ENCODE measurements at places on chromosomes 6 and 20.

DNA sequence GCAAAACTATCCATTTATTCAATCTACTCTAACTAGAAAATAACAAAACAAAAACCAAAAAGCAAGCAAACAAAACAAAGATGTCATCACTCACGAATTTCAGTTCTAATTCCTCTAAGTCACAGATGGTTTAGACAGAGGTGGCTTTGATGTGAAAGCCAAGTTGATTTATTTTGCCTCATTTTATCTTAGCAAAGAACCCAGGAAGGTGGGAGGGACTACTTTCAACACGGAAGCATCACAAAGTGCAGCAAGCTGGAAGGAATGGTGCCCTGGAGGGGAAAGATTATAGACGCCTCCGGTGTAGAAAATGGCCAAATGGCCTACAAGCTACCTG is 88.4 kb downstream of the LAMP5 start:
- DNase-seq = no peak

DNA sequence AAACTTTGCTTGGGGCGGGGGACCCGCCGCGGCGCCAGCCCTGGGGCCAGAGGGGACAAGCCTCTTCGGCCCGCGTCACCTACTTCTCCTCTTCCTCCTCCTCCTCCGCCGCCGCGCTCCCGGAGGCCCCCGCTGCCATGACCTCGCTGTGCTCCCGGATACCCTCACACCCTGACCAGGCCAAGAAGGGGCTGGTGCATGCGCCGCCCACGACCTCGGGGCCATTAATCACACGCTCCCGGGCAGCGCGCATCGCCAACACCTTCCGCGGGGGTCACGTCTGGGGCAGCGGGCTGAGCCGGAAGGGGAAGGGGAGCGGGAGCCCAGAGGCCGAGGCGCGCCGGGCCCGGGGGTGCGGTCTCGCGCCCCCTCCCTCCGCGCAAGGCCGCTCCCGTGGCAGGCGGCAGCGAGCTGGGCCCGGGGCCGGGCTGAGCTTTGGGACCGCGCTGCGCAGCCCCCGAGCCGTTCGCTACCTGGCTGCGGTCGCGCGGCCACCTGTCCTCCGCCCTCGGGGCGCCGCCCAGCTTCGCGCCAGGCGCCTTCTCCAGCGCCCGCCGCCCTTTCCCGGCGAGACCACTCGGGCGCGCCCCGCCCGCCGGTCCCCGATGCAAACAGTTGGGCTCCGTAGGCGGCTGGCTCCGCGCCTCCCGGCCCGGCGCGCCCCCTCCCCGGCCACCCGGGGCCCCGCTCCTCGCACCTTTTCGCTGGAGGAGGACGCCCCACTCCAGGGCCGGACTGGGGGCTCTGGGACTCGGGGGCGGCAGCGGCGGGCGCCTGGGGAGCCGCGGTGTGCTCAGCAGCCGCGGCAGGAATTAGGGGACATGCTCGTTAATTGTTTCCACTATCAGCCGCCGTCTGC is 575 bp upstream of the CNR1 start:
- DNase-seq = no peak

DNA sequence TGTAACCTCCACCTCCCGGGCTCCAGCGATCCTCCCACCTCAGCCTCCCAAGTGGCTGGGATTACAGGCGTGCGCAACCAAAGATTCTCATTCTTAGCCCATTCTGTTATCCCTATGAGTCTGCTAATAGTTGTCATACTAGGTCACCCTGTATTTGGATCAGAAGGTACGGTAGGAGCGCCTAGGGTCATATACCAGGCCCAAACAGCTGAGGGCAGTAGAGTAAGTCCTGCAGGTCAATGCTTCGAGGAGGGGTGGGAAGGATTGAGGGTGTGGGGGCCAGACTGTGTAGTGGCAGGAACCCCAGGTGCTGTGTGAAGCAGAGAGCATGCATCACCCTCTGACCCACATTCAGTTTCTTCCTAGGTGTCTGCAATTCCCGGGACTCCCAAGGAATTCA is 22.7 kb upstream of the POU5F1 start:
- DNase-seq = no peak

DNA sequence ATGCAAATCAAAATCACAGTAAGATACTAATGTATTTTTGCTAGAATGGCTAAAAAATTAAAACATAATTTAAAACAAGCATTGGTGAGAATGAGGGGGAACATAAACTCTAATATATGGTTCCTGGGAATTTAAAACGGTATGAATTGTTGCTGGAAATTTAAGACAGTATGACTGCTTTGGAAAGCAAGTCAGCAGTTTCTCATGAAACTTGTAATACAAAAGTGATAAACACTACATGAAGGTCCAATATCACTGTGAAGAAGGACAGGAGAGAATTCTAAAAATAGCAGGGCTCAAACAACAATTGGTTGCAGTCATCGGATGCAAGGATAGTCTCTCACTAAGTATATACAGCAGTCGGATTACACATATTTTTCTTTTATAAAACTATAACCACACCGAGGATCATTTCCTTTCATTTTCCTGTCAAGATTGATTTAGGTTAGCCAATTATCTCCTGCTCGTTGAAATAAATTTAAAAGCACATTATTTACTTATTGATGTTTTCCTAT is 18.5 kb upstream of the PRSS16 start:
- DNase-seq = no peak

GRCh38 chr6:43373252-43373875 is 3.9 kb upstream of the ZNF318 start:
- DNase-seq = no peak

- DNase-seq = no peak
These were observed 13.3 kb downstream of the SLC2A12 start for GRCh38 chr6:134039116-134039515.

GRCh38 chr6:155958550-155958949 is 502.9 kb upstream of the NOX3 start:
- no peak for DNase-seq

- DNase-seq = no peak
These were observed 63.8 kb upstream of the CD83 start for GRCh38 chr6:14053811-14054210.

- DNase-seq = no peak
These were observed 1.5 kb downstream of the EMILIN3 start for GRCh38 chr20:41364967-41365765.

GRCh38 chr20:17716331-17716730 is 16.6 kb downstream of the BANF2 start:
- no peak for DNase-seq

- DNase-seq = no peak
These were observed 233.4 kb downstream of the UST start for GRCh38 chr6:148980234-148980633.

GRCh38 chr6:32173051-32173727 is 2.7 kb downstream of the AGPAT1 start:
- no peak for DNase-seq

DNA sequence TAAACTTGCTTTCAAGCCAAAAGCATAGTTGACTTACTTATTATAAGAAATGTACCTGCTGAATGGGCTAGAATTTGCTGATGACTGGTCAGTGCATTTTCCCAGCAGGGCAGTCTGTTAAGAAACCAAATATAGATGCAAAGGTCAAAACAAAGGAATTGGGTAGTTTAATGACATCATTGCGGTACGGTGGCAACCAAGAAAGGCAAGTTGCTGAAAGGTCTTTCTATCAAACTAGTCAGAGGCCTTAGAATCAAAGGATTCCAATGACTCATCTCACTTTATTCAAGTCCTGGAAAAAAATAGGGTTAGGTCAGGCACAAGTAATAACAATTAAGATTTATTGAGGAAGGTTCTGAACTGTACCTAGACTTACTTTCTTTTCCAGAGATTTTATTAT is 76.4 kb downstream of the KIZ start:
- DNase-seq = no peak

DNA sequence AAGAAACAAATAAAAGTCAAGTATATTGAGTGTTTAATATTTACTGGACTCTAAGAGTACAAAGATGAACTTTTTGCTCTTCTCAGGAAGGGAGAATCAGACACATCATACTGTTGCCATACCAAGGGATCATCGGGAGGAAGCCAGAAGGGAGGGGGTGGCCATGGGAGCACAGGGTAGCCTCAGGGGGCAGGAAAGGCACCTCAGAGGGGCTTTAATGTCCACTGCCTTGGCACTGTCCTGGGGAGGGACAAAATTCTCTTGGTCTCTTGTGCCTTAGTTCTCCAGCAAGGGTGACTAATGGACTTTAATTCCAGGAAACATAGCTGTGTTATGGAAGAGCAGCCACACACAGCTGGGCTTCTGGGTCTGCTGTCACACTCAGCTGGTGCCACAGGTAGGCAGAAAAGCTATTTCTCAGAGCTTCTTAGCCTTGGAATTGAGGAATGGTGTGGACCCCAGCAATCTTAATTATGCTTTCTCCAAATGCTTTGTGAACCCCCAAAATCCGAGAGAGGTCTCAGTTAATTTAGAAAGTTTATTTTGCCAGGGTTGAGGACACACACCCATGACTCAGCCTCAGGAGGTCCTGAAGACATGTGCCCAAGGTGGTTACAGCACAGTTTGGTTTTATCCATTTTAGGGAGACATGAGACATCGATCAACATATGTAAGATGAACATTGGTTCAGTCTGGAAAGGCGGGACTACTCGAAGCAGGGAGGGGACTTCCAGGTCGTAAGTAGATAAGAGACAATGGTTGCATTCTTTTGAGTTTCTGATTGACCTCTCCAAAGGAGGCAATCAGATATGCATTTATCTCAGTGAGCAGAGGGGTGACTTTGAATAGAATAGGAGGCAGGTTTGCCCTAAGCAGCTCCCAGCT is 53.2 kb downstream of the MRAP2 start:
- DNase-seq = no peak

DNA sequence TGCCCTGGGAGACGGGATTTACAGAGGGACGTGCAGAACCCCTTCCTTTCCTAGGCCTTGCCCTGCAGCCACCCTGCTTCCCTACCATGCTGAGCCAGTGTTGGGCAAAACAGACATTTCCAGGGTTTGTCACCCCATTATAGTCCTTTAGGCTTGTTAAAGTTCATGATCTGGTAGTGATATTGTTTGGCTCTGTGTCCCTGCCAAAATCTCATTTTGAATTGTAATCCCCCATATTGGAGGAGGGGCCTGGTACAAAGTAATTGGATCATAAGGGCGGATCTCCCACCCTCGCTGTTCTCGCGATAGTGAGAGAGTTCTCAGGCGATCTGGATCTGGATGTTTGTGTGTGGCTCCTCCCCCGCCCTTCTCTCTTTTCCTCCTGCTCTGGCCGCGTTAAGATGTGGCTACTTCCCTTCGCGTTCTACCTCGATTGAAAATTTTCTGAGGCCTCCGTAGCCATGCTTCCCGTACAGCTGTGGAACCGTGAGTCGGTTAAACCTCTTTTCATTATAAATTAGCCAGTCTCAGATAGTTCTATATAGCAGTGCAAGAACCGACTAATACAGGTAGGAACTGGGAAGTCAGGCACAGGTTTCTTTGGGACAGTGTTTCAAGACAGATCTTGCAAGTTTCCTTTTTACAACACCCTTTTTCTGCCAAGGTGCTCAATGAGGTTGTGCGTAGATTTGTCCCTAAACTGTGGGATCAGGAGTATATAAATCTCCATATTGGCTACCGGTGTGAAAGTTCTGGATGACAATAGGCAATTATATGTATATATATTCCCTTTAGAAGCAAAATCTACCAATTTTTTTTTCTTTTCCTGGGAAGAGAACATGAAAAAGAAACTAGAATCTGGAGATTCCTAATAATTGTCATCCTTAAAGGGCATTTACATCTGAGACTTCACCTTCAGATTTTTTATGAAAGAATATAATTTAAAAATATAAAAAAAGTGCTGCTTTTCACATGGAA is 152.1 kb downstream of the SAMD5 start:
- DNase-seq = no peak

DNA sequence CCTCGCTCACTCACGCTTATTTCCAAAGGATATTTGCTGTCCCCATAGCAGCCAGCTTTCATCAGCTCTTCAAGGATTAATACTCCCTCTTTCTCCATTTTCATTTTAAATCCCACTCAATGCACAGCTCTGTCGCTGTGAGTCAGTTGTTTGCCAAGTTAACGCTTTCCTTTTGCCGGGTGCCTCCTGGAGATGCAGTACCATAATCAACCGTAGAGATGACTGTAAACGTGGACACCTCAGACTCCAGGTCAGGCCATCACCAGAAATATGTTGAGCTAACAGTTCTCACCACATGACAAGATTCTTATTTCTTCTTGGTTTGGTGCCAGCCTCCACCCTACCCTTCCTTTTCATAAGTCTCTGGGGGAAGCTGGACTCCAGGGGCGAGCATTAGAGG is 66.6 kb upstream of the TAB2 start:
- DNase-seq = no peak

GRCh38 chr6:12064131-12064530 is 52.0 kb downstream of the HIVEP1 start:
- DNase-seq = no peak

GRCh38 chr6:169503422-169504152 is 198.2 kb downstream of the WDR27 start:
- DNase-seq = no peak

DNA sequence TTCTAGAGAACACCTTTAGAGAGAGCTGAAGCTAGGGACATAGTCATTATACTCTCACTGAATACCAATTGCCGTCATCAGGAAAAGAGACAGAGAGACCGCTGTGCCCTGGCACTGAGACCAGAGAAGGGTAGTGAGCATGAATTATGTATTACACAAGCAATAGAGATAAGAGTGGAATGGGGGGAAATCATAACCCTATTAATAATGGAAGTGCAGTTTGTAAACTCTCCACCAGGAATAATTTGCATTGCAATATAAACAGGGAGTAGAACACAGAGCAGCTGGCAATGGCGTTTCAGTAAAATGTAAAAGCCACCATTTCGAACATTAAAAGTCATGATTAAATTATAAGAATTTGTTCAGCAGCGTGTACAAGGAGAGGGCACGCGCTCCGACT is 244.5 kb downstream of the MAFB start:
- DNase-seq = no peak

DNA sequence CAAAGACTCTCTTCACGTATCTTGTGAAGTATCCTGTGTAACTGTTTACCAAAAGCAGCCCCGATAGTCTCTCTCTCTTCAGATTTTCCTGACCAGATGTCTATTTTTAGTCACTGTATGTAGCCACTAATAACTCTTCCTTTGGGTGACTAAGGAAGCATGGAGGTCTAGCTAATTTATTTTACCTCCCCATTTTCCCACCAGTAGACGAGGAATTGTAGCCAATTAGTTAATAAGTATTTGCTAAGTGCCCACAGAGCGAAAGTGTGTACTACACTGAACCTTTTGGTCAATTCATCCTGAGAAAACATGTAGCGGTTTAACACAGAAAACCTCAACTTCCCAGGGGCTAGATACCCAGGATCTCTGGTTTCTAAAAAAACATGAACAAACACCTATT is 180.6 kb downstream of the TBX18 start:
- DNase-seq = no peak

GRCh38 chr20:52937591-52938100 is 34.5 kb upstream of the TSHZ2 start:
- no peak for DNase-seq

- DNase-seq = no peak
These were observed 24.1 kb upstream of the UNC93A start for GRCh38 chr6:167266830-167267555.

DNA sequence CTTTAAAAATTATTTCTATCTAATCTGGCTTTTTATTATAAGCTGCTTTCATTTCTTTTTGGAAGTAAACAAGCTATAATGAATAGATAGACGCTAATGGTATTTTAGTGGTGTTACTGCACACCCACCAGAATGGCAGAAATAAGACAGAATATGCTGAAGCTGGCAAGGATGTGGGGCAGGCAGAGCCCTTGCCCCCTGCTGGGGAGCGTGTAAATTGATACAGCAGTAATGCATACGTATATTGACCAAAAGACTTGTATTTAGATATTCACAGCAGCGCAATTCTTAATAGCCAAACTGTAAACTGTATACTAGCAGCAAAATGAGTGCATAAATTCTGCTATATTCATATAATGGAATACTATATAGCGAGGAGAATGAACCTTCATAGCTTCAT is 35.3 kb downstream of the TMEM181 start:
- DNase-seq = no peak

- no peak for DNase-seq
These were observed 52.2 kb upstream of the SPACA1 start for GRCh38 chr6:87995461-87995860.

Measured in NCI-H187 (cell line).